T-helper 2 cell (primary cell): ENCODE measurements at places on chromosomes 4 and X.

DNA sequence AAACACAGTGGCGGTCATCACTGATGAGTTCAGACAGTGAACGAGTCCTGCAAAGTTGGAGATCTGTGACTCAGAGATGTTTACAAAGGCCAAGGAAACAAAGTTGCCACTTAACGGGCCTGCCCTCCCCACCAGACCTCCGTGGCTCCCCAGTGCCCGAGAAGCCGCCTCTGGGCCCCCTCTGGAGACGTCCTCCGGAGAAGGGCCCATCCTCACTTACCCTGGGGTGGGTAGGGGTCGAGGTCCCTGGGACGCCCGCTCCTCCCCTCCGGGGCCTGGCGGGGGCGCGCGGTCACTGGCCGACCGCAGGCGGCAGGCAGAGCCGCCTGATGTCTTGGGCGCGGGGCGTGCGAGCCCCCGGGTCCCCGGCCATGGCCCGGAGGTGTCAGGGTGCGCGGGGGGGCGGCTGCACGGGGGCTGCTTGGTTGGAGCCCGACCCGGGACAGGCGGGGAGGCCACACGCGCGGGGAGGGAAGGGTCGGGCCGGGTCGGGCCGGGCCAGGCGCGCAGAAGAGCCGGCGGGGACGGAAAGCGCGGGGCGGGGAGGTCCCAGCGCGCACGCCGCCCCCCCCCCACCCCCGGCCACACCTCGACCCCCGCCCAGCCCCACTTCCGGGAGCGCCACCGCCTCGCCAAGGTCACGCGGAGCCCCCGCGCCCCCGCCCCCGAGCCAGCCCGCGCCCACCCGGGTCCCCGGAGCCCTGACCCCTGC lies 529 bp downstream of the DHRSX start:
- no peak for DNase-seq

DNA sequence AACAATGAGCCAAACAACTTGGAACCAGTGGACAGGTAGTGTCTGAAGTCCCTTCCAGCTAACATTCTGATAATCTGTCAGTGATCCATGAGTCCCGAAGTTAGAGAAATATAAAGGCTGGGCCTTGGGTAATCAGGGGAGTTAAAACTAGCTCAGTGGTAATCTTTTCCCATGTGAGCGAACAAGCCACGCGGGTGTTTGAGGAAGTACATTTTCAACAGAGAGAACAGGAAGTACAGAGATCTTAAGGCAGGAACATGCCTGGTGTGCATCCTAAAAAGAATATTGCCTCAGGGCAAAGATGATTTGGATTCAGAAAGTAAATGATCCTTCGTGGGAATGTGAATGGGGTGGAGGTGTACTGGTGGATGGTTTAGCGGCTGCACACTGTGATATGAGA lies 42.9 kb downstream of the FNIP2 start:
- no peak for DNase-seq

- no peak for DNase-seq
Observed at GRCh38 chr4:184262901-184263300, 45.2 kb upstream of the ENPP6 start.

- DNase-seq = no peak
Observed at GRCh38 chr4:144316869-144317268, 176.4 kb upstream of the GYPA start.

DNA sequence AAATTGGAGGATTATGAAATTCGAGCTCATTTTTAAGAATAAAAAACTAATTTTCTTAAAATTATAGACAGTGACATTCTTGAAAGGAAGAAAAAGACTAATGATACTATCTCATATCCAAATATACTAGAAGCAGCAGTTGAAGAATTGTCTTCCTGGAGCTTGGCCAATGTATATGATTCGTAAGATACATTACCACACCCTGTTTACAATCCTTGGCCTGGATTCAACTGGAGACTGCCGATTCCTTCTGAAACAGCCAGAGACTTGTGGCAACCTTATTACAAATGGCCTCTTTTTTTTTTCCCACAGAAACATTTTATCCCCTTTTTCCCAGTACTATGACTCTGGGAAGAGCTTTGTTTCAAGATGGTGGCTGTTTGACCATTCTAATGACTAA lies 571.2 kb upstream of the FAT1 start:
- no peak for DNase-seq
